Urinary bladder (tissue), 4 donors: ENCODE measurements at places on chromosomes 13 and 19. TPM values are rescaled to one million over a fixed set of nuclear protein-coding genes. Genes with fewer than 3 reads are reported as not detected.

The HIF3A gene
- 41.0 TPM for total RNA-seq

The PPM1N gene
- 0.53 TPM for total RNA-seq

The SLC27A5 gene
- 3.5 TPM for total RNA-seq

The ZNF584 gene
- total RNA-seq = 13.6 TPM

The KIR3DL1 gene
- total RNA-seq = not detected

The OR7A5 gene
- not detected for total RNA-seq
